ENCODE measurements at places on chromosomes 6 and 20.

DNA sequence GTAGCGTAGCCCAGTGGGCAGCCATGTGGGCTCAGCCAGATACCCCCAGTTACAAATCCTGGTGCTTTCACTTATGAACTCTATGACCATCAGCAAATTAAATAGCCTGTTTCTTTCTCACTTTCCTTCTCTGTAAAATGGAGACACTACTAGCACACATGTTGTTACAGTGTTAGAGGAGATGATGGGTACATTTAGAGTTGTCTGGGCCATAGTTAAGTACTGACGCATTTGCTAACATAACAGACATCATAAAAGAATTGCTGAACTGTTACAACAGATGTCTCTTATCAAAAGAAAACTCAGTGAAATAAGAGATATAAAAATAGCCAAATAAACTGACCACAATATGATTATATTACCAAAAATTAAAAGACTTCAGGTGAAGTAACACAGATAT, 69.9 kb upstream of the DOK5 start:
- DNase-seq: no peak

GRCh38 chr20:189611-190010, at the start of gene DEFB128:
DEFB128 (minus strand) TSS chr20:189711; CDS start chr20:189623, 88 bp downstream.
- no peak for DNase-seq

GRCh38 chr6:144190593-144190992, 40.3 kb downstream of the STX11 start:
- DNase-seq: no peak

DNA sequence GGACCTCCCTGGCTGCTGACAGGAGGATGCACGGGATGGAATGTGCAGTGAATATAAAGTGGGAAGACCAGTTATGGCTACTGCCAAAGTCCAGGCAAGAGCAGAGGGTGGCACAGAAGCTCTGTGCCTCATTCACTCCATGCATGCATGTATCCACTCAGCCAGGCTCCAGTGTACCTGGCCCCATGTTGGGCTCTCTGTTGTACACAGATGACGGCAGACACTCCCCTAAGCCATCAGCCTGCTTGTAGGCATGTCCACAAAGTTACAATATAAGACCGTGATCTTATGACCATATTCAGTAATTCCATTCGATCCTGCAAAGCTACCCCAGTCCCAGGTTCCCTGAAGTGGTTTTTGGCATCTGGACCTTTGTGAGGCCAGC, 116.8 kb downstream of the PREX1 start:
- no peak for DNase-seq
